Stimulated activated CD8-positive, alpha-beta memory T cell treated with anti-CD3 and anti-CD28 coated beads, Interleukin-2, amount 100 ng/mL, for 1 hour (primary cell): ENCODE measurements at places on chromosomes 4 and X.

DNA sequence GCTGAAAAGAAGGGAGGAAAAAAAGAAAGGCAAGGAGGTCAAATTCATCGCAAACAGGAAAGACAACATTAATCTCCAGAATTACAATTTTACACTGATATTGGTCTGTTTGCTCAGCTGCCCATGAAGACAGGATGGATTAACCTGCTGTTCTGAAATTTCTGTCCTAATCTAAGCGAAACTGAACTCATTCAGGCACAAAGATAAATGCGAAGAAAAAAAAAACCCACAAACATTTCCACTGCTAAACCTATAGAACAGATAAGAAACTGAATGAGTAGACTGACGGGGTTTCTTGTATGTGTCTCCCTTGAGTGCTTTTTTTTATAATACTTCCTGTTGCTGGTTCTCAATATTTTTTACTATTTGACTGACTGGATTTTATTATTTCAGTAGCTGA lies 251.8 kb upstream of the FTHL17 start:
- no peak for DNase-seq

DNA sequence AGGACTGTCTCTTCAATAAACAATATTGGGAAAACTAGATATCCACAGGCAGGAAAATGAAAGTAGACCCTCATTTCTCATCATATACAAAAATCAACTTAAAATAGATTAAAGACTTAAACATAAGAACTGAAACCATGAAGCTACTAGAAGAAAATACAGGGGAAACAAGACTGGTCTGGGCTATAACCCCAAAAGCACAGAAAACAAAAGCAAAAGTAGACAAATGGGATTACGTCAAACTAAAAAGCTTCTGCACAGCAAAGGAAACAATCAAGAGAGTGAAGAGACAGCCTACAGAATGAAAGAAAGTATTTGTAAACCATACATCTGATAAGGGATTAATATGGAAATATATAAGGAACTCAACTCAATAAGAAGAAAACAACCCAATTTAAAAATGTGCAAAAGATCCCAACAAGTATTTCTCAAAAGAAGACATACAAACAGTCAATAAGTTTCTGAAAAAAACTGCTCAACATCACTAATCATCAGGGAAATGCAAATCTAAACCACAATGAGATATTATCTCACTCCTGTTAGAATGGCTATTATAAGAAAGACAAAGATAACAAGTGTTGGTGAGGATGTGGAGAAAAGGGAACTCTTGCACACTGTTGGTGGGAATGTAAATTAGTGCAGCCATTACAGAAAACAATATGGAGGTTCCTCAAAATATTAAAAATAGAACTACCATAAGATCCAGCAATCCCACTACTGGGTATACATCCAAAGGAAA lies 325.3 kb upstream of the RASGEF1B start:
- no peak for DNase-seq

DNA sequence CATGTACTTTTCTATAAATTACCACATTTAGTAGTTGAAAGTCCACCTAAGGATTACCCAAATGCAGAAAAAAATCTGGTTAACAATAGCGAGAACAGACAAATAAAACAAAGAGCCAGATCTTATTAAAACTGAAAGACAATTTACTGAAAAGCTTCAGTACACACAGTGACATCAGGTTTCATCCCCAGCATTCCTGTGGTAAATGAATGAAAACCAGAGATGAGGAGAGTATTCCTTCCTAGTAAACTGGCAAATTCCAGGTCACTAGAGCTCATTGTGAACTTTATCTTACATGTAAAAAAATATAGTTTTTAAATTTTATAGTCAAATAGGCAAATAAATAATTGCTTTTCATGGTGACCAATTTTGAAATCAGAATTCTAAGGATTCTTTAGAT lies 1290.5 kb downstream of the ADGRL3 start:
- no peak for DNase-seq

GRCh38 chr4:145907812-145908211 lies 30.8 kb downstream of the ZNF827 start:
- DNase-seq = no peak

- DNase-seq = no peak
These were observed 25.4 kb upstream of the VSIG1 start for GRCh38 chrX:108019382-108019875.

GRCh38 chr4:84091266-84091665 lies 407.8 kb downstream of the NKX6-1 start:
- DNase-seq = no peak

- DNase-seq = no peak
These were observed 2.4 kb downstream of the FAM241A start for GRCh38 chr4:112147697-112148096.

- DNase-seq = no peak
These were observed 69.2 kb downstream of the PLS3 start for GRCh38 chrX:115630204-115630603.

GRCh38 chr4:109576462-109576861 lies 16.4 kb downstream of the MCUB start:
- no peak for DNase-seq

GRCh38 chr4:25308306-25308705 lies 4.3 kb upstream of the ZCCHC4 start:
- no peak for DNase-seq

- no peak for DNase-seq
These were observed 11.5 kb upstream of the C4orf54 start for GRCh38 chr4:99669084-99669483.

DNA sequence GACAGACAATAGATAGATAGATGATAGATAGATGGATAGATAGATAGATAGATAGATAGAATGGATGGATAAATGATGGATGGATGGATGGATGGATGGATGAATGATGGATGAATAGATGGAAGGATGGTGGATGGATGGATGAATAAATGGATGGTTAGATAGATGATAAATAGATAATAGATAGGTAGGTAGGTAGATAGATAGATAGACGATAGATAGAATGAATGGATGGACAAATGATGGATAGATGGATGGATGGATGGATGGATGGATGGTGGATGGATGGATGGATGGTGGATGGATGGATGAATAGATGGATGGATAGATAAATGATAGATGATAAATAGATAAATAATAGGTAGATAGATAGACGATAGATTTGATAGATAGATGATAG lies 287.4 kb downstream of the CRLF2 start:
- DNase-seq = no peak
